ENCODE measurements at places on chromosomes 4 and X.

- DNase-seq: no peak
Observed at GRCh38 chr4:61571761-61572559, 371.8 kb downstream of the ADGRL3 start.

DNA sequence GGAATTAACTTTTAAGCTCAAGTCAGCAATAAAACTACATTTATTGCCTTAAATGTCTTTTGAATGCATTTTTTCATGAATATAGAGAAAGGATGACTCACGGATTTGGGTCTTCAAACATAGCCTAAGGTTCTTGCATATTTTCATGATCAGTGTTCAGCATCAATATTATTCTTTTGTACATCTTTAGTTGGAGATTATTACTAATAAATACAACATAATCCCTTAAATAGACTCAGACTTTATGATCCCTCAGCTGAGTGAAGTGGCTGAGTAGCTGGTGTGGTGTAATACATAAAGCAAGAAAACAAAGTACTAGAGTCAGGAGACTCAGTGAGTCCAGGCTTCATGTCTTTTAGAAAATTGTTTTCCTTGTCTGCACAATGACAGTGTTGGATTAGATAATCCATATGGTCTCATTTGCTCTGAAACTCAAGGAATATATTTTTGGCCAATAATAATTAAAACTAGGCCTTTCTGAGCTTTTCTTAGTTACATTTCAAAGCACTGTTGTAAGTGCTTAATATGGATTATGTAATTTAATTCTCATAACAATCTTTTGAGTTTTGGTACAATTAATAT, 78.3 kb upstream of the UNC5C start:
- DNase-seq: no peak

- DNase-seq: no peak
Observed at GRCh38 chrX:149230689-149231088, 274.4 kb downstream of the IDS start.

DNA sequence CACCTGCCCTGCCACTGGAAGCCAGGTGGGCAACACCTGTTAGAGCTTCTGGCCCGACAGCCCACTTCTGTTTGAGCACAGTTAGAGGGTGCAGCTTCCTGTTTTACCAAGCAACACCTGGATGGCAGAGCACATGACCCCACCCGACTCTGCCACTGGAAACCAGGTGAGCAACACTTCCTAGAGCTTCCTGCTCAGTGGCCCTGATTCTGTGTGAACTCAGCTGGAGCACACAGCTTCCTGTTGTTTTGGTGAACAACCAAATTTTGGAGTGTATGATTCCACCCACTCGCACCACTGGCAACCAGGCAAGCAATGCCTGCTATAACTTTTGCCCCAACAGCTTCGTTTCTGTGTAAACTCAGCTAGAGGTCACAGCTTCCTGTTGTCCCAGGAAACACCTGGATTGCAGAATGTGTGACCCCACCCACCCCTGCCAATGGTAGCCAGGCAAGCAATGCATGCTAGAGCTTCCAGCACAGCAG, 163.8 kb upstream of the KLF8 start:
- no peak for DNase-seq

GRCh38 chr4:42843694-42844093, 48.8 kb upstream of the GRXCR1 start:
- no peak for DNase-seq

DNA sequence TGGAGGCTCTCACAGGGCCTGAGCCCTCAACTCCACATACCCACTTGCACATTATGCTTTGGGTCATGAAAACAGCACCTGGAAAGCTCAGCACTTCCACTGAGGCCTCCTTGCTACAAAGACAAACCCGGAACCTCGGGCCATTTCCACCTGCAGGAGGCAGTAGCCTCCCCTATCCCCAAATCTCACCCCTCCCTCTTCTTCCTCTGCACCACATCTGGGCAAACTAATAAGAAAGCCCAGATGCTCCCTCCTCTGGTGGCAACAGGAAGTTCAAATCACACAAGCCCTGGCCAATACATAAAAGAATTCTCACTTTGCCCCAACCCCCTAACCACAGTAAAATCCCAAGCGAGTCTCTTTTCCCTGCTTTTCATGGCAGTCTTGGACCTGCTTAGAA, 136.4 kb downstream of the MAPK10 start:
- no peak for DNase-seq

- no peak for DNase-seq
Observed at GRCh38 chr4:18180122-18180521, 158.6 kb upstream of the LCORL start.

DNA sequence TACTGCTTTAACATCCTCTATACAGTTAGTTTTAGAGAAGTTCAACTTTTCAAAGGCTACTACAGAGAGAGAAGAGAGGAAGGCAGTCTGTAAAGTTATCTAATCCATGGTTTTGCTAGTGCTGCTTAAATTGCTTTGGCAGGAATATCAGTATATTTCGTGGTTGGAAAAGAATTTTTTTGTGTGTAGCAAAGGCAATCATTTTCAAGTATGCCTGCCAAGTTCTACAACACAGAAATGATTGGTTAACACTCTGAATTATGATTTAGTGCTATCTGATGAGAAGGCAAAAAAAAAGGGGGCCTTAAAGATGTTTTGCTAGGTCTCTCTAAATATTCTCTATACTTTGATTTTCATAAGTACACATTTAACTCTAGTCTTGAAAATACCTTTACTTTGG, 133.1 kb downstream of the JADE1 start:
- no peak for DNase-seq

DNA sequence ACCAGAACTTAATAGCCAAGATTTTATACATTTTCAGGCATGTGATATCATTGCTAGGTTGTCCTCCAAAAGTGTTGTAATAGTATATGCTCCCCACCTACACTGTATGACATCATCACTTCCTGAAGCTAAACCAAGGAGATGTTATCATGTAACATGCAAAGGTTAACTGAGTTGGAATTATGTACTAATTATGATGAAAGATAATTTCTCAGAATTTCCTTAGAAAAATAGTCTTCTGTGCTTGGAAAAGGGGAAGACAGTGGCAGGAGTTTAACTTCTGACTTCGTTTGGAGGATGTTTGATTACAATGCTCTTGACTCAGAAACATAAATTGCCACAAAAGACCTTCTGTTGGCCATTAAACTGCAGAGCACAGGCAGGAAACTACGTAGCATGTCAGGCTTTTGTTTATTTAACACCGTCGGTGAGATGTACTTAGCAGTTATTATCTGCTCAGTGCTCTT, 83.6 kb upstream of the GUCY1A1 start:
- no peak for DNase-seq

DNA sequence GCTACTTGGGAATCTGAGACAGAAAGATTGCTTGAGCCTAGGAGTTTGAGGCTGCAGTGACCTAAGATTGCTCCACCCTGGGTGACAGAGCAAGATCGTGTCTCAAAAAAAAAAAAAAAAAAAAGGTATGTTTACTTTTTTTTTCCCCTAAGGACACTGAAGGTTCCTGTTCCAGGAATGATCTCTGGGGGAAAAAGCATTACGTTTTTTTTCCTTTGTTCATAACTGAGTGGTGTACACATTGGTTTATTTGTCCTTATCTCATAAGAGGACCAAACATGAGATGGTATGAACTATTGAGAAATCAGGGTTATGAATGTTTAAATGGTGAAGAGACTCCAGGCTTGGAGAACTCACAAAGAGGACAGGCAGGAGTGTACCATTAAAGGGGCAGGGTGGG, 120.4 kb upstream of the IL1RAPL2 start:
- DNase-seq: no peak

- DNase-seq: no peak
Observed at GRCh38 chr4:88854481-88854880, 156.9 kb upstream of the NAP1L5 start.

GRCh38 chr4:48722509-48723446, 57.3 kb downstream of the FRYL start:
- no peak for DNase-seq

- DNase-seq: no peak
Observed at GRCh38 chr4:139112650-139113049, 64.4 kb downstream of the ELF2 start.

GRCh38 chrX:15344106-15344505, 8.8 kb upstream of the PIGA start:
- DNase-seq: no peak

- DNase-seq: no peak
Observed at GRCh38 chr4:155889031-155889793, 14.3 kb upstream of the TDO2 start.

DNA sequence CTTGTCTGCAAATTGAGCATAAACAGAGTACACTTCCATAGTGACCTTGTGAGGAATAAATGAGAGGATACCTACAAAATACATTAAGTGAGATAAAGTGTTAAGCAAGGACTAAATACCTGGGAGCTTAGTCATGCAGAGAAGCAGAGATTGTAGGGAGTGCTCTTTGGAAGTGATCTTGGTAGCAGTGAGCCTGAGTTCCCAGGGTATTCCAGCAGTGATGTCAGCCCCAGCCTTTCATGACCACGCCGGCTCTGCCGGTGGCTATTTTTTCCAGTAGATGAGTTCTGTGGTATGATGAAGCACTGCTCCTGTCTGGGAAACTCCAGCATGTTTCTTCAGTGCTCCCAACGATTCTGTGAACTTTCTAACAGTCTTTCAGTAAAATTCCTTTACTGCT, 391.5 kb upstream of the IGFBP7 start:
- no peak for DNase-seq

DNA sequence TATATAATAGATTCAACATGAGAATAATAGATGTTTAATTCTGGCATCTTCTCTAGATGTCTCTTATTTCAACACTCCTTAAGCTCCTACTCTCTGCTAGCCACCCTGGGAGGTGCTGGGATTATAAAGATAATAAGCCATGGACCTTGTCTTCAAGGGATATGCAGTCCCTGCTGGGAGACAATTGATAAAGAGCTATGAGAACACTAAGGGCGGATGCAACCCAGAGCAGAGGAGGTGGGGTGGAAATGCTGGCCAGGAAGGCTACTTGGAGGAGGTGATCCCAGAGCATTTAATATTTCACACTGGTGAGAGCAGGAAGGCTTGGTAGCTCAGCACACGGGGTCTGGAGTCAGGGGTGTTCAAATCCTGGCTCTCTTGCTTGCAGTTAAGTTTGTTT, 18.3 kb upstream of the PGRMC2 start:
- no peak for DNase-seq

DNA sequence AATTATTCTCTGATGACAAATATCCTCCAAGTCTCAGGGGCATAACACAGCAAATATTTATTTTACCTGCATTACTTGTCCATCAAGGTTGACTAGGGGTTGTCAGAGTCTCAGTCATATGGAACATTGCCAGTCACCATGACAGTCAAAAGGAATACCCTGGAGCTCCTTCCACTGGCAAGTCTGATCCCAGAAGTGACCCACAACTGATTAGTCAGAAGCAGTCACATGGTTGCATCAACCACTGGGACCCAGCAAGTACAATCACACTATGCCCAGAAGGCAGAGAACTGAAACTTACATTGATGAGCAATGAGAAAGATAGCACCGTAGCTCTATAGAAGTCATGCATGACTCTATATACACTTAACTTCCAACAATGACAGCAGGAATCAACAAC, 41.9 kb upstream of the SOD3 start:
- no peak for DNase-seq

DNA sequence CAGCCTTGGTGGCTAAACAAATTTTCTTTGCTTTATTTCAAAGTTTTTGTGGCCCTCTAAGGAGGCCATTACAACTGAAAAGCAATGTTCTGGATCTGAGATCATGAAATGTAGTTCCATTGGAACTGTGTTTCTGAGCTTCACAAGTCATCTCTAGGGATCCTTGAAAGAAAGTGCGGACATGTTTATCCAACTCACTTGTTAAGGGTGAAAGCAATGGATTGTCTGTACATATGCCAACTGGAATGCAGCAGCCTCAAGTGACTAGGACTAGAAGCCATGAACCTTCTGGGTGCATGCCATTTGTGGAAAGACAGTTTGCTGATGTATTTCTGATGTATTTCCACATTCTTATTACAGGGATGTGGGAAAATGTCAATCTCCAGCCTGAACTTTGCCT, 36.7 kb upstream of the KLHL13 start:
- DNase-seq: no peak

GRCh38 chrX:9278475-9279233, 186.2 kb upstream of the TBL1X start:
- DNase-seq: no peak

GRCh38 chr4:42642101-42642797, 14.7 kb downstream of the ATP8A1 start:
- DNase-seq: no peak

DNA sequence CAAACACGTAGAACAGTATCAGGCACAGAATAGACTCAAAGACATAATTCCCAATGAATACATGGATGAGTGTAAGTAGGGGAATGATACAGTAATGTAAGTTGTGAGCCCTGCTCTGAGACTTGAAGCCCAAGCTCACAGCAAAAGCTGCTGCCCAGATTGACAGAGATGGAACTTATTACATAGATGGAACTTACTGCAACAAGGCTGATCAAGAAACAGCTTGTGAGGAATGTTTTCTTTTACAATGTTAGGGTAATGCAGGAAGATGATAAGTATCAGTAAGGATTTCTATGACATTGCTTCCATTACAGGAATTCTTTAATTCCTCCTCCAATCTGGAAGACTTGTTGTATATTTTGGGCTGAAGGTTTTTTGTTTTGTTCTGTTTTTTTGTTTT, 278.4 kb downstream of the IL15 start:
- no peak for DNase-seq

DNA sequence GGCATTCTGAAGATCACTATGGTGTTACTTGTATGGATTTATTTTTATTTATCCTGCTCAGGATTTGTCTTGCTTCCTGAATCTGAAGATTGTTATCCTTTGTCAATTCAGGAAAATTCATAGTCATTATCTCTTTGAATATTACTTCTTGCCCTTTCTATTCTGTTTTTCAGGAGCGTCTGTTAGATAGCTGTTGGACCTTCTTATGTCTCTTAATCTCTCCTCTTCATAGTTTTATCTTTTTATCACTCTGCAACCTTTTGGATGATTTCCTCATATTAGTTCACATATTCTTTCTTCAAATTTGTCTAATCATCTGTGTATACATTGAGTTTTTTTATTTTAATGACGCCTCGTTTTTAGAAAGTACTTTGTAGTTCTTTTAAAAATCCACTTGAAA, 19.6 kb downstream of the WDR19 start:
- no peak for DNase-seq

DNA sequence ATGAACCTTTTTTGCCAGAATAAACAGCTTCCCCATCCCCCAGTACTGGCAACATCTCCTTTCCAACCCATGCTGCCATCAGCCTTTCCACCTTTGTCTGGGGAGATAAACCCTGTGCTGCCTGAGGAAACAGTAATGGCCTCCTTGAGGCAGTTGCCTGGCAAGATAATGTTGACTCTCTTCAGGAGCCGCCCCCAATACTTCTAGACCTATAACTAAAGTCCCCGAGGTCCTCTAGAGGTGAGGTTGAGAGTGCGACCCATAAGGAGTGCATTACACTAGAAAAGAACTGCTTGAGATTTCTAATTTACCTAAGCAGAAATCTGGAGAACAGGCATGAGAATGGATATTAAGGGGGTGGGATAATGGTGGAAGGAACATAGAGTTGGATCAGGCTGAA, 963.2 kb upstream of the PCDH7 start:
- no peak for DNase-seq

GRCh38 chrX:118569676-118570075, 74.1 kb downstream of the DOCK11 start:
- no peak for DNase-seq

GRCh38 chr4:108903464-108904221, 140.8 kb upstream of the ETNPPL start:
- DNase-seq: no peak

- no peak for DNase-seq
Observed at GRCh38 chr4:95049551-95050233, 291.9 kb downstream of the BMPR1B start.

GRCh38 chr4:176230836-176231235, 35.5 kb upstream of the SPATA4 start:
- no peak for DNase-seq
